NCI-H345 (cell line): ENCODE measurements at places on chromosomes 7 and 10.

DNA sequence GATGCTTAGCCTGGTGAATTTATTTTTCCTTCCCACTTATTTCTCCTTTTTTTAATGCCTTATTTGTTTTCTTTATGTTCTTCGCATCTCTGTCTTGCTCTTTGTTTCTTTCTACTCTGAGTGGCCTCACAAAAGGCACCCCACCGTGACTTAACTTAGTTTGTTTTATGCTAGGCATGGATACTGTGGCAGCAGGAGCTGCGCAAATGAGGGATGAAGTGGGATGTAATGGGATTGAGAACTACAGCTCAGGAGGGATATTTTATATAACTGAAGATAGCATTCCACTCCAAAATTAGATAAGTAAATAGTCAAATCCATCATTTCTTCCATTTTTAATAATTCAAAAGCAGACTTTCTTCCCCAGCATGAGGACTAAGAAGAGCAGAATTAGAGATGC, 1.7 kb upstream of the CACNA2D1 start:
- DNase-seq = peak; percentile 76

GRCh38 chr10:101080933-101081931, 19.4 kb downstream of the KAZALD1 start:
- DNase-seq = no peak

DNA sequence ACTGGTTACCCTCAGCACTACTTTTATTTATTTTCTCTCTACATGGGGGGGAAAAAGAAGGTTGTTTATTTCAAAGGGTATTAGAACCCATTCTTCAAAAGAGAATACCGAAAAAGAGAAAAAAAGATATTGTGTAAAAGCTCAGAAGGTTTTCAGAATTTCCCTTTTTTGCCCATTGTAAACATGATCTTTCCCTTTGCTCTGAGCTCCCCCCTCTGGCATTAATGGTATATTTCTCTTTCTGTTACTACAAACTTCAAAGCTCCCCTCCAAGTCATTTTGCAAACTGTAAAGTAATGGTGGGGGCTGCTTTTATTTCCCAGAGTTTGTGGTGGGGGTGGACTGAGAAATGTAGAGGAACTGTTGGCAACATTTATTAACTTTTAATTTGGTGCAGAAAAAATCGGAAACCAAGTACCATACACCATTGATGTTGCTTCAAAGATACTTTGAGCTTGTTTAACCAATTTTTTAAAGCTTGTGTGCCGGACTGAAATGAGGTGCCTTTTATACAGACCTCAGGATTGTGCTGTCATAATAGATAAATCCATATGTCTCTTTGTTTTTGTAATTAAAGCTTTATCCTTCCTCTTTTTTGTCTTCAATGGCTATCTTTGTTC, 181.5 kb downstream of the EXOC4 start:
- DNase-seq = no peak

DNA sequence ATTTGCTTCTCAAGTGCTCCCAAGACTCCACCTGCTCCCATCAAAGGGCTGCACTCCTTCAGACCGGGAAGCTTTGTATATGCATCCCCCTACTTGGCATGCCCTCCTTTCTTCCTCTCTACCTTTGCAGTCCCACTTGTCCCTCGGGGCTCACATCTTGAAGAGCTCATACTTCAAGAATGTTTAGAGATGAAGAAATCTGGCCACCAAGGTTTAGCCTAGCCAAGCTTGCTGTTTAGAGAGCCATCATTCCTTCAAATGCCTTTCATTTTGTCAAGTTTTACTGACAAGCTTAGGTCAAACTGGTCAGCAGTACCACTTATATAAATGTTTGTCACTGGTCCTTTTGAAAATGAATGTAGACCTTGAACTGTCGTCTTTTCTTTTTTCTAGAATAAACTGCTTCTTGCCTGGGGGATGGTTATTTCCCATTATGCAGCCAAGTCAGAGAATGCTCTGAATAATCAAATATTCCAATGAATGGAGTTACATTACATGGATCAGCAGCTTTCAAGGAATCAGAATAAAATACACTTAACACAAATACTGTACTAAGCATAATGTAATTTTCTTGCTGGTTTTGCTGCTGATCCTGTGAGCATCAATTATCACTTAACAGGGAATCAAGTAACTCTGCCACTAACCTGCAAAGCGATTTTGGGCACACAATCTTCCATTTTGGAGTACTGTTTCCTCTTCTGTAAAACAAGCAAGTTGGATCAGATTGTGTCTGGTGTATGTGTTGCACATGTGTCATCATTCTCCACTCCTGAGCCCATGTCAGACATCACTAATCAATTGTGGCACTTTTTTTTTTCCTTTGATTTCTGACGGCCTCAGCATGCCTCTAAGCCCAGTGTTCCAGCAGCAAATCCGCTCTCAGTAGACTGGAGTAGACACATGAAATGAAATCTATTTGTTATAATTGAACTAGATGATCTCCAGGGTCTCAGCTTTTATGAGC, 357.9 kb downstream of the PTEN start:
- DNase-seq = no peak

GRCh38 chr7:4500812-4501211, 181.3 kb upstream of the FOXK1 start:
- no peak for DNase-seq

GRCh38 chr10:68594405-68594804, 34.3 kb downstream of the TET1 start:
- DNase-seq = no peak

GRCh38 chr10:60041489-60042133, 135.3 kb upstream of the CCDC6 start:
- DNase-seq = no peak

DNA sequence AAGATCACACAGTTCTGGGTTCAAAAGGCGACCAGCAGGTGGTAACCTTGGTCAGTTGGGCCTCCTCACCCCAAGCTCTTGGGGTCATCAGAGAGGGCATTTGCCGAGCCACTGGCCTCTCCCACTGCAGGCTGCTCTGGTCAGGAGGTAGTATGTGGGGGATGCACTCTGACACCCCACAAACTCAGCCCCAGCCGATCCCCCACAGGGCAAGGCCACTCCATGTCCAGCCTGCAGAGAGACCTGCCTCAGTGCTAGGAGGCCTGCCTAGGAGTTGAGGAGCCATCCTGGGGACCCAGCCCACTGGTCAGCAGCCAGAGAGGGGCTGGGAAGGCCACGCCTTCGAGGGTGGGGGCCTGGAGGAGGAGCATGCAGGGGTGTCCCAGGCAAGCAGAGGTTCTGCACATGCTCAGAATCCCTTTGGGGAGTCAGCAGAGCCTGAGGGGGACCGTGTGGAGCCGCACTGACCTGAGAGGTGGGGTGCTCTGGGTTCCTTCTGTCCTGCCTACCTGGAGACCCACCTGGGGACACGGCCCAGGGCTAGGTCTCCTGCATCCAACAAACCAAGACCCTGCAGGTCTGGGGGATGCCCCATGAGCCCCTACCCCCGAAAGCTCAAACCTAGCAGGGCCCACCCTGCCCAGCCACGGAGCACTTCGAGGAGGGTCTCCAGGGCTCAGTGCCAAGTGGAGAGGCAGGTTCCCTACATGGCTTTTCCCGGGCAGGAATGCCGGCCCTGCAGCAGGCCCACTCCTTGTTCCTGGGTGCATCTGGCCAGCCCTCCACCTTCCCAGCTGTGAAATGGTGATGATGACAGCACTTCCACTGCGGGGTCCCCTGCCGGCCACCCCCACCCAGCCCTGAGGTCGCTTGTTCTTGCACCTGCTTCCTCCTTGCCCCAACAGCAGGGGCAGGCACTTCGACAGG, 58.5 kb downstream of the RASGEF1A start:
- no peak for DNase-seq

DNA sequence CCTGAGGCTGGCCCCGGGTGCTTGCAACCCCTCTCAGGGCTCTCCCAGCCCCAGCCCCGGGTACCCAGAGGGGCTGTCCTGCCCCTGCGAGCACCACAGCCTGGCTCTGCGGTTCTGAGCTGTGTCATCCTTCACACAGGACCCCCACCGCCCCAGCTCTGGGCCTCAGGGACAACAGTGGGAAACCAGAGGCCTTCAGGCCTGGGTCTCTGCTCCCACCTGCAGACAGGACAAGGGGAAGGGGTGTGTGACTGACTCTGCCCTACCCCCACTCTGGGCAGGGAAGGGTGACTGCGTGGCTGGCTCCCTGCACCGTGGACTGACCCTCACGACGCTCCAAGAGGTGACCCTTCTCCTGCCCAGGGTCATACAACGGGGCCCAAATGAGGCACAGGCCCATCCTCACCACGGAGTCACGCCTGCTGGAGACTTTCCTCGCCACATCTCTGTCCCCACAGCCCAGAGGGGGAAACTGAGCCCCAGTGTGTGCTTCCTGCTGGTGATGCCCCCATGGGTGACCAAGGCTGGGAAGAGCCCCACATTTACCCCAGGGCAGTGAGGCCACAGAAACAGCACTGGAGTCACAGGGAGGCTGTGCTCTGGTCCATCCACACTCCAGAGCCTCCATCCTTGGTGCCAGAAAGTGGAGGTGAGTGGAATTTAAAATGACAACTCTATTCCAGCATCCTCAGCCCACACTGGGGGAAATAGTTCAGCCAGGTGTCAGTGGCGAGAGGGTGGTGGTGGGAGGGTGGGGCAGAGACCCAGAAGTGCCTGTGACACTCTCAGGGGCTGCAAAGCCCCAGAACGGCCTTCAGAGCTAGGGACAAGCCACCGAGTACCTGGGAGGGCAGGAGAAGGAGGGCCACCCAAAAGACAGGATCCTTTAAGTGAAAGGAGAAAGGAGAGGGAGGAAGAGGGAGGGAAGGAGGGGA, 13.6 kb downstream of the CAMK2B start:
- no peak for DNase-seq

DNA sequence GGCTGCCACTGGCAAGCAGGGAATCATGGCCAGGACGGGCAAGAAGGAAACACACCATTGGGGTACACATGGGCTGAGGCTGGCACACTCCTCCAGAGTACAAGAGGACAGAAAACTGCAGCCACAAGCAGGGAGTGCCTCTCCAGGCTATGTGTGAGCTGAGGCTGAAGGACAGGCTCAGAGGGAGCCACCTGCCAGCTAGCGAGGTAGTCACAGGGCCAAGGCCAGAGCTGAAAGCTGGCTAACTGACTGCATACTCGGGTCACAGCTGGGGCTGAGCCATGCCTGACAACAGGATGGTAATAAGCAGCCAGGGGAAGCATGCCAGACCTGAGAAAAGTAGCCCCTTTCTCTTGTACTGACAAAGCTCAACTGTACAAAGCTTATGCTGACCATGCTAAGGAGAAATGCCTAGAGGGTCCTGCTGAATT, 52.0 kb downstream of the KIF5B start:
- DNase-seq = no peak

DNA sequence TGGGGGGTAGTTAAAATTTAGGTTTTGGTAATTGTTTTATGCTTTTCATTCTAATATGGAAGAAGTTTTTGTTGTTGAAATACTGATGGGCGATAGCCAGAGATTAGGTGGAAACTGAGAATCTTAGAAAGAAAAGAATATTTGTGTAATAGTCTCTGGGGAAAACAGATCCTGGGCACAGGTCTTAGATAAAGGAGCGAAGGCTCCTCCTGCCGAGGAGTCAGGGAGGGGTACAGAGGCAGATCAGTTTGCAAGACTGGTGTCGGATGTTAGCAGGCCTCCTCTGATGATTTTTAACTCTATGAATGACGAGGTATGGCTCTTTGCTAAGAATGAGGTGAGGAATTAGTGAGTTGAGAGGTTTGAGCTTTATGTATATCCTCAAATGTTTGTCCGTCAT, 339.7 kb downstream of the HGF start:
- no peak for DNase-seq

- DNase-seq = no peak
Measured at GRCh38 chr7:30935569-30935877, 23.9 kb downstream of the AQP1 start.

- DNase-seq = no peak
Measured at GRCh38 chr7:7127773-7128172, 54.6 kb upstream of the C1GALT1 start.
